ENCODE measurements at places on chromosomes 12 and 14.

DNA sequence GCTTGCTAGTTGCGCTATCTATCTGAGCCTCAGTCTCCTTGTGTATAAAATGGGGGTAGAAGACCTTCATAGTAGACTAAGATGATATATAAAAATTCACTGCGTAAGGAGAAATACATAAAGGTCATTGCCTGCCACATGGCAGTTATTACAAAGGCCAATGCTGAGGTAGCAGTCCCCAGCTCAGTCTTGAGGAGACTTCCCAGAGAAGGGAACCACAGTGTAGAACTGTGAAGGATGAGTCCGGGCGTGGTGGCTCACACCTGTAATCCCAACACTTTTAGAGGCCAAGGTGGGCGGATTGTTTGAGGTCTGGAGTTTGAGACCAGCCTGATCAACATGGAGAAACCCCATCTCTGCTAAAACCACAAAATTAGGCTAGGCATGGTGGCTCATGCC, 17.1 kb upstream of the SP7 start:
- no peak for DNase-seq

DNA sequence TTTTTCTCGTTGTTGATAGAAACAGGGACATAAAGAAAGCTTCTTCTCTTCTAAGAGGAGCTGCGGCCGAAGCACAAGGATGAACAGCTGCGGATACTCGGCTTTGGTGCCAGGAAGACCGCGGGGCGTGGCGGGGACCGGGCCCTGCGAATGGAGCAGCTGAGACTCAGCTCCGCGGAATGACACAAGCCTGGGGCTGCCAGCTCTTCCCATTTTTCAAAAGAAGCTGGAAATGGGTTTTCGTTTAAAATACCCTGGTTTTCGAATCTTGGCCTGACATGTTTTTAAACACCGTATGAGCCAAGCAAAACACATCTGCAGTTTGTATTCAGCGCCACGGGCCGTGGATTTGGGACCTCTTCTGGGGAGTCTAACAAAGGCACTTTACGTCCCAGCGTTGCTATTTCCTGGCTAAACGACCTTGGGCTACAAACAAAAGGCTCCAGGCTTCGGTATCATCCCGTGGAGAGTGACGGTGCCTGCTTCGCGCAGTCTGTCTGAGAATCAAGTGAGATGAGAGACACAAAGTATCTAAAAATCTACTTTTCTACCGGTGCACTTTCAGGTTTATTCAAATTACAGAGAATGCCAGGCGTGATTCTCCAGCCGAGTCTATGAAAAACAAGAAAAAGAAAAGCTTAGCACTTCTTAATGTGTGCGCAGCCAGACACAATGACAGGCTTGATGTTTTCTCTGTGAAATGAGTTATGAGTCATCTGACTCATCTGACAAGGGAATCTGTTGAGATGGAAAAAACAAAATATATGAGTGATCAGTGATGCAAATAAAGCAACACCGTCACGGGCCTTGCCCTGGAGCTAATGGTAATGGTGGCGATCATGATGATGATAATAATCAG, 114.0 kb upstream of the TMEM132D start:
- no peak for DNase-seq

DNA sequence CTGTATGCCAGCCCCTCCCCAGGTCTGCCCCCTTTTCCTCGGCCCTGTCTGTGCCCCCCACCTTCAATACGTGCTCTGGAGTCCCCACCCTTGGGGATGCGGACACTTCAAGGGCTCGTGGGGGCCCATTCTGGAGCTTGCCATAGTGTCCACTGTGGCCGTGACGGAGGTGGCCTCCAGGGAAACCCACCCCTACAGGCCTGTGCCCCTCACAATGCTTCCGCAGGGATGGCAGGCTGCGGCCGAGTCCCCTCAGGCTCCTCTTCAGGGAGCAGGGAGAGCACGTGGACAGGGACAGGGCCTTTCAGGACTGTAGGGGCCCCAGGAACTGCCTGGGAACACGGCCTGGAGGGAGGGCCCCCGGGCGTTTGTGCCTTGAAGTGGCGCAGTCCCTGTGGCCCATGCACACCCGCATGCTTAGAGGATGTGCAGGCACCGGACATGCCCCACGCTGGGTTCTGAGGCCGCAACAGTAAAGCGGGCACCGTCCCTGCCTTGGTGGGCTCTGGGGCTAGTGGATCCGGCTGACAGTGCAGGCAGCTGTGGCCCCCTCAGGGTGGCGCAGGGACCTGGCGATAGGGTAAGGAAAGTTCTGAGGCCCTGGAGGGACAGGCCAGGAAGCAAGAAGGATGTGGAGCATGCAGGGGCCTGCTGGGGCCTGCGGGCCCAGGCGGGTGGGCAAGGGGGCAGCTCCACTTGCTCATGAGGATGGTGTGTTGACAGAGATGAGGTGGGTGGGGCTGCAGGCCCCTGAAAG, 209.0 kb upstream of the RTL1 start:
- no peak for DNase-seq

DNA sequence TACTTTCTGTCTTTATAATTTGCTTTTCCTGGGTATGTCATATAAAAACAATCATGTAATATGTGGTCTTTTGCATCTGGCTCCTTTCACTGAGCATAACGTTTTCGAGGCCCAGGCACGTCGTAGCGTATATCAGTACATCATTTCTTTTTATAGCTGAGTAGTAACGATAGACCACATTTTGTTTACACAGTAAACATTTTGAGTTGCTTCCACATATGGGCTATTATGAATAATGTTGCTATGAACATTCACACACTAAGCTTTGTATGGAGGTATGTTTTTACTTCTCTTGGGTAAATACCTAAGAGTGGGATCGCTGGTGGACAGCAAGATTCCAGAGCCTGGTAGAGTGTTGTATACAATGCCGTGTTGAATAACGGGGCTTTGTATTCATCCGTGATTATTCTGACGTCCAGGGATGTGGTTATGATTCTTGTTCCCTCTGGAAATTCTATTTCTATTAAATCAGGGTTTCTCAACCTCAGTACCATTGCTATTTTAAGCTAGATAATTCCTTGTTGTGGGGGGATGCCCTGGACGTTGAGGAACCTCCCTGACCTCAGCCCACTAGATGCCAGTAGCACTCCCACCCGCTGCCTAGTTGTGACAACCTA, 38.9 kb upstream of the CIT start:
- DNase-seq = no peak

- no peak for DNase-seq
Measured at GRCh38 chr12:95549392-95550084, 1.7 kb downstream of the USP44 start.

- DNase-seq = no peak
Measured at GRCh38 chr12:104638218-104638850, 181.6 kb downstream of the CHST11 start.

GRCh38 chr12:2359725-2360629, 307.2 kb downstream of the CACNA1C start:
- DNase-seq = no peak

DNA sequence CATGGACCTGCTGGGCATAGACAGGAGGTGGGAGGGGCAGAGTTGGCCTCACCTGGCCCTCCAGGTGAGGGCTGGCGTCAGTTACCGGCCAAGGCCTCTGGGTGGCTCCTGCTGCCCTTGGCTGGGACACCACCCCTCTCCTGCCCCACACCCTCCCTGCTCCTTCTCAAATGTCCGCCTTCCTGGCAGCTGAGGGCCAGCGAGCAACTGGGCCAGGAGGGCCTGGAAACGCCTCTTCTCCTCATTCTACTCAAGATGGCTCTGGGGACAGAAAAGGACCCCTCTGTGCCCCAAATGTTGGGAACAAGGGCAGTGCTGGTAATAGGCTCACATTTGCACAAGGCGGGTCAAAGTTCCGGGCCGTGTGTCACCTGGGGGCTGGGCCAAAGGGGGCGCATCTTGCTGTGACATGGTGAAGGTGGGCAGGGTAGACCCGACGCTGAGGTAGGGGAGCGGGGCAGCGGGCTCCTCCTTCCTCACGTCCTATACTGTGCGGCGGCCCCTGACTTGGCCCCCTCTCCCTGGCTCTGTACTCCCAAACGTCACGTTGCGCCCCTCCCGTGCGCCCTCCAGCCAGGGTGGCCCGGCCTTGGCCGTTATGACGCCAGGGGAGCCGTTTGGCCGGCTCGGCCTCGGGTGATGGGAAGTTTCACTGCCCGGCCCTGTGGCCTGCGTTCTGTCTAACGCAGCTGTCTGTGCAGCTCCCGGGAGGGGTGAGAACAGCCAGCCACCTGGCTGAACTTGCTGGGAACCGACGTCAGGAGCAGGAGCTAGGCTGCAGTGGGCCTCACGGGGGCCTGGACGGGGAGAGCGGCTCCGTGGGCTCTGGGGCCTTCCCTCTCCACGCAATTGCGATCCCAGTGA, 18.0 kb upstream of the DLK1 start:
- no peak for DNase-seq

DNA sequence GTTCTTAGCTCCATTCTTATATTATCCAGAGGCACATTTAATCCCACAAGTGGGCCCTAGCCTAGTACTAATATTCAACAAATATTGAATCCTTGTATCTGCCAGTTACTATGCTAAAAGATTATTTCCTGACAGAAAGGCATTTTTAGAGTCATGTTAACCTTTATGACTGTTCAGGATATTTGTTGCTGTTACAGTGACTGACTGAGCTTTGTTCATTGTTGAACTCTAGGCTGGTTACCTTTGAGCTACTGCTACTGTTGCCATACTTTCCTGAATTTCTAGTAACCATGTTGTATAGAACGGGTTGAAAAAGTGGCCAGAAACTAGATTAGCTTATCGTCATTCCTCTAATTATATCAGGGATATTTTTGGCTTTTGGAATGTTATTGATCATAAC, 29.8 kb downstream of the DNM1L start:
- no peak for DNase-seq

GRCh38 chr14:34623506-34623905, 6.4 kb downstream of the SNX6 start:
- DNase-seq = no peak

GRCh38 chr12:13534242-13534641, 337.7 kb downstream of the EMP1 start:
- no peak for DNase-seq

DNA sequence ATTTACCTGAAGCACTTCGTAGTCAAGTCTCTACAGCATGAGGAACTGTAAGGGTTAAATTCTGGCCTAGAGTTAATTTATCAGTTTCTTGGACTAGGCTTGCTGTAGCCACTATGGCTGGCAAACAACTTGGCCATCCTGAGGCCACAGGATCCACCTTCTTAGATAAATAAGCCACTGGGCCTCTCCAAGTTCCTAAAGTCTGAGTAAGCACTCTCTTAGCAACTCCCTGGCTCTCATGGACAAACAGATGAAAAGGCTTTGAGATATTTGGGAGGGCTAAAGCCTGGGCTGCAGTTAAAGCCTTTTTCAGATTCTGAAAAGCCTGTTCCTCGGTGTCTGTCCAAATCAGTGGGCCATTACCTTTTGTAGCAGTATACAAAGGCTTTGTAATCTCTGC, 675.0 kb downstream of the TMEM121 start:
- no peak for DNase-seq

DNA sequence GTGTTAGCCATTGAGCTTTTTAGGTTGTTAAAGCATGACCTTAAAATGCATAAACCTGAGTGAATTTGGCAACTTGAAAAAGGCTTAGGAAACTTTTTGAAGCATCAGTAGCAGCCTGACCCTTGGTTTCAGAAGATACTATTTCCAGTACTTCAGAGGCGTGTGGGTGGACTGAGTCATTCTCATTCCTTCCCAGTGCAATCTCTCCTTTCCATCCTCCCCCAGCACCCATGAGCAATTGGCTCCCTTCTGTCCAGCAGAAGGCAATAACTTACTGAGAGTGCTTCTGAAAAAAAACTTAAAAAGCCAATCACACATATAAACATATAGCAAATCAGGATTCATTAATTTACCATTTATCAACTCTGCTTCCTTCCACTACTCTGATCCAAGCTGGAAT, 299.3 kb upstream of the STXBP6 start:
- no peak for DNase-seq

- DNase-seq = no peak
Measured at GRCh38 chr14:77761205-77761931, 412 bp upstream of the SNW1 start.

DNA sequence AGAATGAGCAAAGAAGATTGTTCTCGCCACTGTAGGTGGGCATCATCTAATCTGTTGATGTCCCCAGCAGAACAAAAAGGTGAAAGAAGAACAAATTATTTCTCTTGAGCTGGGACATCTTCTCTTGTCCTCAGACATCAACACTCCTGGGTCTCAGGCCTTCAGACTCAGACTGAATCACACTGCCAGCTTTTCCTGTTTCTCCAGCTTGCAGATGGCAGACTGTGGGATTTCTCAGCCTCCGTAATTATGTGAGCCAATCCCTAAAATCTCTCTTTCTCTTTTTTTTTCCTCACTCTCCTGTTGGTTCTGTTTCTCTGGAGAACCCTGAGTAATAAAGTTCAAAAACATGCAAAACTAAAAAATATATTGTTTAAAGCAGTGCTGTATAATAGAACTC, 3.7 kb upstream of the TMPRSS12 start:
- no peak for DNase-seq

DNA sequence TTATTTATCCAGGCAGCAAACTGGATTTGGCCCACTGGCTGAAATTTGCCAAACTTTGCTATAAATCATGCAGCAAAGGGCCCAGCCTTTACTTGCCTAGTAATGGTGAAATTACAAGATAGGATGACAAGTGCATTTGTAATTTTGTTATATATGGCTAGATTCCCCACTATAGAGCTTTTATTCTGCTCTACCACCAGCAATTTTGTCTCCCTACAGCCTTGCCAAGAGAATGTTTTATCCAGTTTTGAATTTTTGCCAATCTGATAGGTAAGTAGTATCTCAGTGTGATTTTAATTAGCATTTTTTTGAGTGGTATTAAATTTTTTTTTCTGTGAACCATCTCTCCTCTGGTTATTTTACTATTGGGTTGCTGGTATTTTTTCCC, 161.6 kb downstream of the SLC41A2 start:
- no peak for DNase-seq

GRCh38 chr14:56694609-56695008, 115.0 kb downstream of the TMEM260 start:
- no peak for DNase-seq

GRCh38 chr12:6158749-6159148, 34.3 kb upstream of the VWF start:
- DNase-seq = no peak

DNA sequence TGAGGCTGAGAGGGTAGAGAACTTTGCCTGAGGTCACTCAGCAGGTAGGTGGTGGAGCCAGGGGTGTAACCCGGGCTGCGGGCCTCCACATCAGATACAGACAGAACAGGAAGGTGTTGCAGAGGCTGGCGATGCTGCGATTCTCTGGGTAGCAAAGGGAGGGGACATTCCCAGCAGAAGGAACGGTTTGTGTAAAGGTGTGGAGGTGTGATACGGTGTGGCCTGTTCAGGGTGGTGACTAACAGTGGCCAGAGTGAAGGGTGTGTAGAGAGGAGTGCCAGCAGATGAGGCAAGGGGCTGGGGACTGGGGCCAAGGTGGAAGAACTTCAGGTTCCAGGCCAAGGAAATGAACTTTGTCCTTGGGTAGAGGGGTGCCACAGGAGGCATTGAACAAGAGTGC, 18.2 kb upstream of the FAIM2 start:
- no peak for DNase-seq

DNA sequence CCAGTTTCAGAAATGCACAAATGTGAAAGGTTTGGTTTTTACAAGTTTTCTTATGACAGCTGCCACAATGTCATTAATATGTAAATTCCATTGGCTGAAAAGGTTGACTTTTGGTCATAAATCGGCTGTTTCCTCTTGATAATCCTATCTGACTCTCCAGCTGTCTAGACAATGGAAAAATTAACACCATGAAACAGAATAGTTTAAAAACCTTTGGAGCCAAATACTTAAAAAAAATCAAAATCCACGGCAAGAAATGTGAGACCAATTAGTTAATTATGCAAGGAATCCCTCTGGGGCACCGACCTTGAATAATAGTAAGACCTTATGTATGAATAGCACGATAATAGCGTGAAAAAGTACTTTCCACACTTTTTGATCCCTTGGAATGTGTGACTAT, 138.0 kb downstream of the ZNF664 start:
- no peak for DNase-seq

Measured in stimulated activated CD4-positive, alpha-beta T cell treated with anti-CD3 and anti-CD28 coated beads, Interleukin-2, amount 100 ng/mL, for 48 hours (primary cell).